H54 (cell line): ENCODE measurements at places on chromosomes 3 and 15.
A peak's percentile ranks its signal among the peaks of the same experiment; 100 is the strongest.

DNA sequence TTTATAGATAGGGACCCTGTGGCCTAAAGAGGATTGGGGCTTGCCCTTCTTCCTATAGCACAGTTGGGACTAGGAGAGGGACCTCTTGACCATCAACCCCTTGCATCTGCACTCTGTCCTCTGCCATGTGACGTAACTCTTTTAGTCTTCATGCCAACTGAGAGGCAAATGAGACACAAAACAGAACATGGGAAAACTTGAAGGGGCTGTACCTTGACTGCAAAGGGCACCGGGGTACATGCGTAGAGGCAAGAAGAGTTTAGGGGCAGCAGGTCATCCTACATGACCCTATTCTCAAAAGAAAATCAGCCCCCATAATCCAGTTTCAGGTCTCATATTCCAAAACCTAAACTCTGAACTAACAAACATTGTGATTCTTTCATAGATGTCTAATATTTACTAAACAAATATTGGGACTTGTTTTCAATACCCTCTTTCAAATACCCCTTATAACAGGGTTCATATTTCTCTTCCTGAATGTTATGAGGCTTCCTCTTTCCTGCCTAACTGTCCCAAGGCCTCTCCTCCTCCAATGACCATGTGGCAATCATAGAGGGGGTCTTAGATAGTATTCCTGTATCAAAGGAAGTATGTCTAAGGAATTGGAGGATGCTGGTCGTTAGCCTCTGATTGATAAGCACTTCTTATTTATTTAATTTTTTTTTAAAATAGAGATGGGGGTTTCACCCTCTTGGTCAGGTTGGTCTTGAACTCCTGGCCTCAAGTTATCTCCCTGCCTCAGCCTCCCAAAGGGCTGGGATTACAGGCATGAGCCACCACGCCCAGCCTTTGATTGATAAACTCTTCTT, 20.6 kb downstream of the ACKR2 start:
- DNase-seq: no peak

DNA sequence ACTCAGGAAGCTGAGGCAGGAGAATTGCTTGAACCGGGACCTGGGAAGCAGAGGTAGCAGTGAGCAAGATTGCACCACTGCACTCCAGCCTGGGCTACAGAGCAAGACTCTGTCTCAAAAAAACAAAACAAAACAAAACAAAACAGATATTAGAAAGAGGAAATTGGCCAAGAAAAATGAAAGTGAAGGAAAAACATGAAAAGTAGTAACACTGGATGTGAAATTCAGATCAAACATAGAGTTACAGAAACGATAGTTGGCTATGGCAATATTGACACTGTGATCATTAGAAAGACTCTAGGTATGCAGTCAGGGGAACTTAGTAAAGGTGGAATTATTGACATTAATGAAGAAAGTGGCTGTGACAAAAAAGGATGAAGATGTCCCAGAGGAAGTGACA, 13.2 kb upstream of the TIPARP start:
- DNase-seq: no peak

- no peak for DNase-seq
These were observed 73.0 kb downstream of the MGLL start for GRCh38 chr3:127749361-127749760.

DNA sequence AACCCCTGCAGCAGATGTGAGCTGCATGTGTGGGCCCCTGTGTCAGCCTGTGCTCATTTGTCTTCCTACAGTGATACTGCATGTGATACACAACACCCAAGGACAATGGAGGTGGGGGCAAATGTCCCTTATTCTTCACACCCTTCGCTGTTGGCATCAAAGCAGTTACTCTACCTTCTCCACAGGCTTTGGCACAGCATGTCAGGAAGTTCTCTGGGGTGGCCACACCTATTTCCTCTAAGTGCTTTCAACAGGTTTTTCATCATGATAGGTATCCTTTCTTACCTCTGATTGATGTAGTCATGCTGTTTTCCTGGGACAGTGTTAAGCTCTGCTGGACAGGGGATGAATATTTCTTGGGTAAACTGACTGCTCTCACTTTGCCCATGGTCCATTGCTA, 29.5 kb downstream of the ZNF662 start:
- DNase-seq: no peak

DNA sequence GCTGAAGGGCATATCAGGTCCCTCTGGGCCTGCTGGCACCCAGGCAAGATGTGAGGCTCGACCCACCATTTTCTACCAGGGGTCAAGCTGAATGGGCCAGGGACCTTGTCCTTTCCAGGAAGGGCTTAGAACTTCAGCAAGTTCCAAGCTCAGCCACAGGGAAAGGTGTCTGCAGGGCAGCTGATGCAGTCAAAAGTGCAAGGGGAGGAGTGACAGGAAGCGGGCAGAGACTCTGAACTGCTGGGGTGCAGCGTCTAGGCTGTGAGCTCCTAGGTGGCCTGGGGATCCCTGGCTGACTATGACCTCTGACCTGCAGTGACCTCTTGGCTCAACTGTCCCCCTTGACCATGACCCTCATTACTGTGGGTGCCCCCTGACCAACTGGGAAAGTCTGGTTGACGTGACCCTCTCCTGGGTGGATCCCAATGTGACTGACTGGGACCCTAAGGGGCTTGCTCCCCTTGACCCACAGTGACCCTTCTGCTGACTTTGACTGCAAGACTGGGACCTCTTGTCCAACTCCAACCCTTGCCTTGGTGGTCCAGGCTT, 14.4 kb upstream of the SEC13 start:
- no peak for DNase-seq

GRCh38 chr3:9746330-9746729, 3.4 kb upstream of the OGG1 start:
- peak; percentile 88 for DNase-seq

DNA sequence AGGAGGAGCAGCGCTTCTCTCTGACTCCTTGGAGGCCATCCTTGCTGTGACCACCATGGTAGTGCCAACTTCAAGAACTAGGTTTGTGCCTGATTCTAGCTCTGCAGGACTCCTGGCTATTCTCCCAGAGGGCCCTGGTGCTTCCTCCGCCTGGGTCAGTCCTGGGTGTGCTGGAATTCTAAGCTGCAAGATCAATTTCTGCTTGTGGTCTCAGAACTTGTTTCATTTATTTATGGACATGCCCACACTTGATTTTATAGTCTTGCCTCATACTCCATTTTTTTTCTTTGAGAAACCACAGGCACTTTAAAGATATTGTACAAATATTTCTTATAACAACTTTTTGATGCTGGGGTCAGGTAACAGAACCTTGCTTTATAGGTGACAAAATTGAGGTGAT, 87.6 kb downstream of the PDCD6IP start:
- no peak for DNase-seq

GRCh38 chr15:63112871-63113270, 8.8 kb upstream of the LACTB start:
- DNase-seq: no peak

- no peak for DNase-seq
These were observed 461.9 kb downstream of the AGBL1 start for GRCh38 chr15:86541540-86541939.

- DNase-seq: no peak
These were observed 41.4 kb downstream of the ROBO2 start for GRCh38 chr3:77081240-77081661.

DNA sequence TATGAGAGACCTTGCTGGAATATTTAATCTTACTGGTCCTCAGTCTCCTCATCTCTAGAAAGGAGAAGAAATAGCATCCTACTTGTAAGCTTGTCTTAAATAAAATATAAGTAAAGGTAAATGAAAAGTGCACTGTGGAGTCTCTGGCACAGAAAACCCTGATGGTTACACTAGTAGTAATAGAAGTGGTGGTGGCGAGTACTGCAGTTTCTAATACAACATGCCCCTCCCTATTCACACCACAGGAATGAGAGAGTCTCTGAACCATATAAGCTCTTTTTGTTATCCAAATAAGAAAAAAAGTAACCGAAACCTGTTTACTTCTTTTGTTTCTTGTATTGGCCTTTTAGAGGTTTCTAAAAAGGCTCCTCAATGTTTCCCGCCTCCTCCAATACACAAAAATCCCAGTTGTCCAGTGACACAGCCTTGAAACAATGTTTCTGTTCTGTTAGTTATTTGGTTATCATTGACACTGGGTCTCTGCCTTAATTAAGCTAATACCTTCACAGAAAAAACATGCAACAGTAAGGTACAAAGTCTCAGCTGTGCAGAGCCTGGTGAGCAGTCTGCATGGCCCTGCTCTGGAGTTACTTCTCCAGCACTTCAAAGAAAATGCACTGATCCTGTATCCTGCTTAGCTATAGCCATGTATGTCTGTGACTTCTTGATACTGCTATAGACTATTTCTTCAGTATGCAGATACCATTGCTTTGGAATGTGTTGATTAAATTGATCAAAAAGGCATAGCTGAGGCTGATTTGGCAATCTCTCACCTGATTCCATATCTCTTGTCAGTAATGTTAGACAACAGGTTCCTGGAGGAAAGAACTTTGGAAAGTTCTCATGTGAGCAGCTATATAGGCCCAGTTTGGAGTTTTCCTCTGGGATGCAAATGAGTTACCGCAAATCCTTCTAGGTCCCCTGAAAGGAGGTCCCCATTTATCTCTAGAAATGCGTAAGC, 315.6 kb upstream of the IL12A start:
- DNase-seq: no peak

GRCh38 chr15:39472621-39473297, 108.1 kb upstream of the THBS1 start:
- no peak for DNase-seq

- DNase-seq: no peak
These were observed 4.8 kb downstream of the VIPR1 start for GRCh38 chr3:42507252-42507651.

GRCh38 chr3:42032693-42033349, 58.3 kb upstream of the TRAK1 start:
- no peak for DNase-seq

- no peak for DNase-seq
These were observed 84.4 kb upstream of the NR2F2 start for GRCh38 chr15:96246057-96246456.

GRCh38 chr15:29223640-29224039, 46.0 kb downstream of the NSMCE3 start:
- no peak for DNase-seq

DNA sequence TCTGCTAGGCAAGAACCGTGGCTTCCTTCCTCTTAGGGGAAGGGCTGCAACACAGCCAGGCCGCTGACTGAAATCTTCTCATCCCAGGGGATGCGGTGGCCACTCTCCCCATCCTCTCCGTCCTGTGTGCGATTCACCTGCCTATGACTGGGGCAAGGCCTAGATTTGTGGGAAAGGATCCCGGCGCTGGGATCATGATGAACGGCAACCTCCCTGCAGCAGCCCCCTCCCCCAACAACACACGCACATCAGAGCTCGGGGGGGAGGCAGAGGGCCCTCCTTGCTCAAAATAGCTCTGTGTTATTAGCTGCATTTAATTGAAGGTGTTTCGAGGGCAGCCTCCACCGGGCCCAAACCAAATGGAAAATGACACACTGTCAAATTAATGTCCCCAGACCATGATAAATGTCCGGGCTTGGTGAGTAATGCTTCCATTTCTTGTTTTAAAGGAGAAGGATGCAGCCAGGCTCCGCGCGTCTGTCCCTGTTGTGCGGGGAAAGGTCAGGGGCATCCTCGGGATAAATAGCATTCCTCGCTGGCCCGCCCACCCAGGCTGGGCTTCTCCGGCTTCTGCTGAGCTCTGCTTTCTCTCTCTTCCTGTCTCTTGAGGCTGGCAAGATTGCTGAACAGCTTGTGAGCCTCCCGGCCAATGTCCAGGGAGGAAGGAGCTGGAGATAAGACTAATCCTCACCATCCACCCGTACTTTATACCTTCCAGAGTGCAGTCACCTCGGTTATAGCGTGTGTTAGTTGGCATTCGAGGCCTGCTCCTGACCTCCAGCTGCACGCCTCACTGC, 56.4 kb upstream of the TLE3 start:
- DNase-seq: no peak

GRCh38 chr15:72591361-72591760, 63.1 kb upstream of the GOLGA6B start:
- DNase-seq: no peak

GRCh38 chr3:161388855-161389254, 17.5 kb upstream of the SPTSSB start:
- DNase-seq: no peak

DNA sequence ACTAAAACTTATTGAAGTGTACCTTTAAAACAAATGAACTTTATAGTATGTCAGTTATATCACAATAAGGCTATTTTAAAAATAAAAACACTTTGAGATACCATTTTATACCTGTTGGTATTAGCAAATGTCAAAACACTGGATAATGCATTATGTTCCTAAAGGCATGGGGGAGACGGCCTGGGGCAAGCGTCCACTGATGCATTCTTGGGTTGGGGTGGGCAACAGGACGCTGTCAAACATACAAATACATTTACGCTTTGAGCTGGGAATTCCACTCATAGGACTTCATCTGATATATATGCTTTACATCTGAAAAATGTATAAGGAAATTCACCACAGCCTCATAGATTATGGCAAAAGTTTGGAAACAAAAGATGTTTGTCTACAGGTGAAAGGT, 7.6 kb upstream of the GATA2 start:
- no peak for DNase-seq

DNA sequence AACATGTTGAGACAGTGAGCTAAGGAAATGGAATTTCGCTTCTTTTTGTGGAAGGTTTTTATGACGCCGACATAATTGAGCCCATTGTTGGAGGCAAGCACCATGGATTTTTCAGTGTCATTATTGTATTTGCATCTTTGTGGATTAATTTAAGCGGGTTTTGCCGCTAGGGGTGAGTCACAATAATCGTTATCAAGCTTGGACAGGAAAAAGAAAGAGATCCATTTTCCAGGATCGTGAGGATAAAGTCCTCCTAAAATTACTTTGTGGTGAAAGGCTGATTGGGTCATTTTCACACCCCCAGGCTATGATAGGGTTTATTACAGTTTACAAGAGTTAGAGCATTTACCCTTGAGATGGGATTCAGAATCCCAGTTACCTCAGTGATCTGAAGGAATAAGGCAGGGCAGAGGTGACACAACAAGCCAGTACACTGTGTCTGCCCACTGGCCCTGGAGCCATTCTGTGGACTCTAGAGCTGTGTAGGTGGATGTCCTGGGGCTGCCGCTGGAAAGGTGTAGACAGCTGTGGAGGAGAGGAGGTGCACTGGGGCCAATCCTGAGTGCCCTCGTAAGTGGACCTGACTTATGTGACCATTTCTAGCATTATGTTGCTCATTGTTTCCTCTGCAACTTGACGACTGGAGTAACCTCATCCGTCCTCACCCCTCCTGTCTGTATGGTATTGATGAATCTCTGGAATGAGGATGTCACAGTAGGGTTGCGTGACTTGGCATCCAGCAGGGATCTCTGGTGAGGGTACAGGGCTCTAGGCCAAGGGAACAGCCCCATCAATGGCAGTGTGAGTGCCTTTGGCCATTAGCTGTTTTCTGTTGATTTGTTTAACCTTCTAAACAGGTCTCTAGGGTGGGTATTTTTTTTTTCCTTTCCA, 370.1 kb downstream of the LRTM1 start:
- no peak for DNase-seq
